ENCODE measurements at places on chromosomes 4 and X.

GRCh38 chrX:133258481-133258880 lies 40.3 kb upstream of the TFDP3 start:
- no peak for DNase-seq

GRCh38 chrX:22063284-22063683 lies 31.2 kb downstream of the PHEX start:
- no peak for DNase-seq

DNA sequence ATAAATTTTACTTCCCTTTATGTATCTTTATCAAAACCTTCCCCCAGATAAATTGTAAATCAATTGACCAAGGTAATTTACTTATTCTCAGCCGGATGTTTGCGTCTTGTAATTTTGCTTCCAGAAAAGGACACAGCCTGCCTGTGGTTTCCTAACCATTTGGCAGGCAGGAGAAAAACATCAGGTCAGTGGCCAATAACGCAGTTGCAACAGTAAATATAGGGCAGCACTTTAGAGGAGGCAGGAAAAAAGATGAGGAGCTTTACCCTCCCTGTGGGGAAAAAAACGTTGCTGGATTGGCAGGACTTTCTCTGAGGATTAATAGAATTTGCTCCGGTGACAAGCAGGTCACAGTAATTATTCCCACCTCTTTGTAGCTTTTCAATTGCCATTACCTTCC lies 2618.1 kb downstream of the ARAP2 start:
- no peak for DNase-seq

DNA sequence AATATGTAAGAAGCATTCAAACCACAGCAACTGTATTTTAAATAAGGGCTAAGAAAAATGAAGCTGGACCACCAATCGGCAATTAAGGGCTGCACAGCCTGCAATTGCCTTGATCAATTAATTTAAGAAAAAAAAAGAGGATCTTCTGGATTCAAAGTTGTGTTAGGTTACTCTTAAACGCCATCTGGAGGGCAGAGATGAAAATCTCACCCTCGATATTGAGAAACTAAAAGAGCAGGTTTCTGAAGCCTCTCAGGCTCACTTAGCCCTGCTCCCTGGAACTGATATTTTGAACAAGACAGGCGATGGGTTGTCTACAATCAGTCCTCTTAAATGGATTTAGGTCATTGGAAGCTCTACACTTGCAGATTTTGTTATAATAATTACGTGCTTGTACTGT lies 579.4 kb downstream of the GRXCR1 start:
- no peak for DNase-seq

DNA sequence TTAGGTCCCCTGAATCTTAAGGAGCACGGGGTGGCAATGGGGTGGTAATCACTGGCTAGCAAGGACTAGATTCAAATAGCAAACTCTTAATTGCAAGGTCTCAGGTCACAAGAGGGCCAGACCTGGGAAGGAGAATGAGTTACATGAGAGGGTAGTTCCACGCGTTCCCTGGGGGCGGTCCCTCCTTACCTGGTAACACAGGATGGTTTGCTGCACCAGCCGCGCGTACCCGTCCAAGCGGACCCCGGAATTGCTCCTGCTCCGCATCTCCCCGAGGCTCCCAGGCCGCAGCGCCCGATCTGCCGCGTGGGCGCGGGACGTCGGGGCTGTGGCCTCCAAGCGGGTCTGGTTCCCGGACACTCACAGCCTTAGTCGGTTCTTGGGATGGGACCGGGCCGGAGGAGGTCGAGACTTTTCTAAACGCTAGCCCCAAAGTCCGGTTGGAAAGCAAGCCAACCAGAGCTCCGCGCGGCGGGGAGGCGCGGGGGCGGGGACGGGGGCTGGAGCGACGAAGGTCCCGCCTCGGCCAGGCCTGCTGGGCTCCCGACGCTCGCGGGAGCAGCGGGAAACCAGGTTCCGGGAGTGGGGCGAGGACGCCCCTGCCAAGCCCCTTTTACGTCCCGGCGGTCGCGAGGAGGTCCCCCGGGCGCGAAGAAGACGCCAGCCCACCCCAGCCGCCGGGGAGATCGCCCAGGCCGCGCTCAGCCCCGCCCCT lies at the start of gene PHKA2:
Gene PHKA2 (minus strand): TSS at position 449 of the 715 bp plus-strand sequence. CDS start 182 bp downstream, at position 267.
- DNase-seq: no peak

DNA sequence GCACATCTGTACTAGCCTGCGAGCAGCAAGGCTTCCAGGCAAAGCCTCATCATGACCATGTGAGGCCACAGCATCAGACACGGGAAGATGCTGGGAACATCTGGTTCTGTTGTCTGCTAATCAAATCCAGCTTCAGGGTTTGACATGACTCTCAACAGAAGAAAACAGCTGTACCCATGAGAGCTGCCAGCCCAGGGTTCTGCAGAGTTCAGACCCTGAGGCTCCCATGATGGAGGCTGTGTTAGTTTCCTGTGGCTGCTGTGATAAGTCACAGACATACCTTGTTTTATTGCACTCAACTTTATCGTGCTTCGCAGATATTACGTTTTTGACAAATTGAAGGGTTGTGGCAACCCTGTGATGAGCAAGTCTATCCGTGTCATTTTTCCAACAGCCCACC lies 37.5 kb downstream of the JAKMIP1 start:
- DNase-seq: no peak

DNA sequence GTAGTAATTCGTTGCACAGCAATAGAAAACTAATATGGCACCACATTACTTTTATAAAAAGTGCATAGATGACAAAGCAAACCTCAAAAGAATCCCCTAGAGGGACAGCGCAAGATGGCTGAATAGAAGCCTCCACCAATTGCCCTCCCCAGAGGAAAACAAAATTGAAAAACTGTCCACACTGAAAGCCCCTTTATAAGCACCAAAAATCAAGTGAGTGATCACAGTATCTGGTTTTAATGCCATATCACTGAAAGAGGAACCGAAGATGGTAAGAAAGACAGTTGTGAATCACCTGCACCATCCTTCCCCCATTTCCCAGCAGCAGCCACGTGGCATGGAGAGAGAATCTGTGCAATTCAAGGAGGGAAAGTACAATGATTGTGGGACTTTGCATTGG lies 522.2 kb downstream of the GLUD2 start:
- no peak for DNase-seq

- no peak for DNase-seq
Measured at GRCh38 chrX:47248576-47248975, 15.8 kb downstream of the USP11 start.

DNA sequence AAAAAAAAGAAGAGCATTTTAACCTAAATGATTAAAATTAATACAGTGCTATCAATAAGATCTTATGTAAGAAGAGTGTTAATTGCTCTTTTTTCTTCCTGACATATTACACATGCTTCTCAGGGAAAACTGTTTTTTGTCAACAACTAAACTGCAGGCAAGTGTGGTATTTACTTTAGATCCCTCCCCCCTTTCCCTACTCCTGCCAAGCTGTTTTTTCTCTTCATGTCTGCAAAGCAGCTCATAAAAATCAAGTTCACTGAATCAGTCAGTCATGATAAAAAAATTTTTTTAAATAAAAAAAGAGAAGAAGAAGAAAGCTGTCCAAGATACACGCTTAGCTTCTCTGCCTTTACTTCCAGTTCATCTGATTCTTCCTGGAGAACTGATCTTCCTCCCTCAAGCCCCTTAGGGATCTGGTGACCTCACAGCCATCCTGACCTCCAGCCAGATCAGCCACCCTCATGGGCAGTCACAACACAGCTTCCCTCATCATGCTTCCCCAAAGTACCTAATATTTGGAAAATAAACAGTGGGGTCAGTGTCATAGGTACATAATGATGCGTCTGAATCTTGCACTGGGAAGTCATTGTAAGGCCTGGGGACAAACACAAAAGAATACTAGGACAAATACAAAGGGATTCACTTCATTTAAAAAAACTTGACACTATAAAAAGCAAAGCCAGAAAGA lies 87.0 kb downstream of the ZNF827 start:
- no peak for DNase-seq

GRCh38 chr4:74751247-74751646 lies 43.1 kb downstream of the BTC start:
- no peak for DNase-seq

GRCh38 chr4:134747108-134747805 lies 545.7 kb upstream of the PABPC4L start:
- DNase-seq: no peak

DNA sequence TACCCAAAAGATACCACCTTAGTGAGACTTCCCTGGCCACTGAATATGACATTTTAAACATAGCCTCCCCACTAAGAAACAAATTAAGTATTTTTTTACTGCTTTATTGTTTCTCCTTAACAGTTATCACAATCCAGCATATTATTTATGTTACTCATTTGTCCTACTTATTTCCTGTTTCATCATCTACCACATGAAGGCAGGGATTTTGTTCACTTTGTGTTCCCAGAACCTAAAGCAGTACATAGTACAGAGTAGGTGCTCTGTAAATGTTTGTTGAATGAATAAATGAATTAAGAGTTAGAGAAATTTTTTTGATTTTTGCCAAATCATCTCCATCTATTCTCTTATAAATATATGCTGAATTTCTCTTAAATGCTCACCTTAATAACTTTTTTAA lies 318.4 kb upstream of the GIMD1 start:
- DNase-seq: no peak
